ENCODE measurements at places on chromosomes 2 and 18.

DNA sequence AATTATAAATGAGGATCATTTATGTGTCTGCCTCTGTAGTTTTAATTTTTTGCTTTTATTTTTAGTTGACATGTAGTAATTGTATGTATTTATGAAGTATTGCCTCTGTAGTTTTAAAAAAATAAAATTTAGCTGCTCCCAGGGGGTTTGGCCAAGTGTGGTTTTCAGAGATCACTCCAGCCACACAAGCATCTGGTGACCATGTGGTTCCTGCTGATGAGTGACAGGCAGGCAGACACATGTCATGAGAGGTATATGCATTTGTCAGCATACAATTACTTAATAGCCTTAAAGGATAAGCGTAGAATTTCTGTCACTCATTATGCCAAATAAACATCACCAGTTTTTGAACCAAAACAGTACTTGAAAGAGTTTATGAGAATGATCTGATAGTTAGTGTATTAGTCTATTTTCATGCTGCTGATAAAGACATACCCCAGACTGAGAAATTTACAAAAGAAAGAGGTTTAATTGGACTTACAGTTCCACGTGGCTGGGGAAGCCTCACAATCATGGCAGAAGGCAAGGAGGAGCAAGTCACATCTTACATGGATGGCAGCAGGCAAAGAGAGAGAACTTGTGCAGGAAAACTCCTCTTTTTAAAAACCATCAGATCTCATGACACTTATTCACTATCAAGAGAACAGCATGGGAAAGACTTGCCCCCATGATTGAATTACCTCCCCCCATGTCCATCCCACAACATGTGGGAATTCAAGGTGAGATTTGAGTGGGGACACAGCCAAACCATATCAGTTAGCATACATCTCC is 29.6 kb downstream of the MREG start:
- DNase-seq: no peak

DNA sequence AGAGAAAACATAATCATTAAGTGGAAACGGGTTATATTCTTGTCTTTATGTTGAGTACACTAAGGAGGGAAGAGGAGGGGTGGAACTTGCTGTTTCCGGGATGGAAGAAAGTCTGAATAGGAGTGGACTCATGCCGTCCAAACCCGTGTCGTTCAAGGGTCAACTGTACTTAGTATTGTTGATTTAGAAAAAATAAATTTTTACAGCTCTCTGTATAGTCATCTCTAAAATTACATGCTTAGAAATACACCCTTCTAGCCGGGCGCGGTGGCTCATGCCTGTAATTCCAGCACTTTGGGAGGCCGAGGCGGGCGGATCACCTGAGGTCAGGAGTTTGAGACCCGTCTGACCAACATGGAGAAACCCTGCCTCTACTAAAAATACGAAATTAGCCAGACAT is 29.4 kb downstream of the RIF1 start:
- no peak for DNase-seq

DNA sequence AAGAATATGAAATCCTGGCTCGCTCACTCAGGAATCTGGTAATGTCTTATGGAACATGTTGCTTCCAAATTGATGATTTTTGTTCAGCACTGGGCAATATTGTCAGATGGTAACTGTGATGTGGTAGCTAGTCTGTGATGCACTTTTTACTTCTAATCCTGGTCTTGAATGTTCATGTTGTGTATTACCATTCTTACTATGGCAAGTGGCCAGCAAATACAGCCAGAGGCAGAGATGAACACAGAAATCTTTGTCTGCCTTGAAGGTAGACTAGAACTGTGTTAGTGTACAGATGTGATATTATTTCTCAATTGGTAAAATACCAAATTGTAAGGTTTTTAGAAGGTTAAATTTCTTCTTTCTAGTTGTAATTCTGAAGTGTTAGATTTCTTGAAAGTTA is 83.3 kb downstream of the UBE2E3 start:
- no peak for DNase-seq

- peak; percentile 51 for DNase-seq
These were observed 16.0 kb downstream of the ASPRV1 start for GRCh38 chr2:69945441-69945840.

DNA sequence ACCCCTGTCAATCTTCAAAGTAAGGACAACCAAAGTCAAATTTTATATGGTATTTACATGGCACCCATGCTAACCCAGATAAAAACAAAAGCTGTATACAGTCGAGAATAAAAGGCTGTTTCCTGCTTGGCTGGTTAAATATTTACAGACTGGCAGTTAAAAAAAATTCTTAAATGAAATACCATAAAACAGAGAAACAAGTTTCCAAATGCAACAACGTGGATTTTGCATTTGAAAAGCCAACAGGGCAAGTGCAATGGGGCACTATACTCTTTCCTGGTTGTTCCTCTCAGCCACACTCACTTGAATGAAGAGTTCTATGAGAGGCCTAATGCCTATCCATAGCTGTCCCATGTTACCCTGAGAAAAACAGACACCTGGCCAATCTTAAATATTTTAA is 6.1 kb upstream of the NR4A2 start:
- no peak for DNase-seq
